GM12878 (cell line): ENCODE measurements at places on chromosomes 3 and 15. TPM values are rescaled to one million over a fixed set of nuclear protein-coding genes. Genes with fewer than 3 reads are reported as not detected.

- no peaks in the 10 kb centered on the region for H3K36me3 ChIP-seq
- H3K4me3 ChIP-seq, result no peak within 1 kb of the TSS
- H3K27me3 ChIP-seq, result no peaks in the 10 kb centered on the region
- DNase-seq, result no peak
These were observed at the start of gene LHFPL4 for GRCh38 chr3:9553021-9553947. LHFPL4 (minus strand) TSS chr3:9553822; CDS start chr3:9552679, 1,143 bp downstream.

DNA sequence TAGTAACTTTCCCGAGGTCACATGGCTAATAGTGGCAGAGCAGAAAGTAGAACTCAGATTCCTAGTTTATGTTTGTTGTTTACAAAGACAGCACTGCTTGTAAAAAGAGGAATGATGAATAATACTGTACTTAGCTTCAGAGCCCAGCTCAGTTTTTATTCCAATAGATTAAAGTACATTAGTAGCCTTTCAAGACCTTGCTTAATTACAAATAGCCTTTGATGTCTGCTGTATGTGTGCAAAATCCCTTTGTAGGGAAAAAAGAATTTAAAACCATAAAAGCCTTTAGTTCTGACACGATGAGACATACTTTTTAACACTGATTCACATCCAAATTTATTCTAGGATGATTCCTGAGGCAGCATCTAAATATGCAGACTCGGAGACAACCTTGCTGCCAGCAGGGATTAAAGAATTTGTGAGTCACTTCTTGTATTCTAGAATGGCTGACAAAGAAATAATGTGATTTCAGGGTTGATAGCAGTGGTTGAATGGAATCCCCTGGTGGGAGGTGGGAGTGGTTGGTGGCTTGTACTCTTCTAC, 324.2 kb upstream of the TGFBR2 start:
- H3K4me1 ChIP-seq, result no peaks in the 10 kb centered on the region
- H3K27ac ChIP-seq, result no peak overlapping the region
- H3K27me3 ChIP-seq, result no peaks in the 10 kb centered on the region
- H3K36me3 ChIP-seq, result no peaks in the 10 kb centered on the region

GRCh38 chr15:74682954-74683353, 12.9 kb downstream of the EDC3 start:
- H3K27ac ChIP-seq, result no peak overlapping the region
- H3K4me1 ChIP-seq, result no peaks in the 10 kb centered on the region
- no peak for DNase-seq
- no peak overlapping the region for H3K4me3 ChIP-seq
- peaks cover 3% of the 10 kb centered on the region; the same call in 1 of the 2 replicates for H3K36me3 ChIP-seq

GRCh38 chr3:38124324-38125122, 12.4 kb downstream of the ACAA1 start:
- H3K27me3 ChIP-seq, result no peaks in the 10 kb centered on the region
- no peak for DNase-seq
- peaks cover 38% of the 10 kb centered on the region for H3K36me3 ChIP-seq
- no peaks in the 10 kb centered on the region for H3K4me1 ChIP-seq

GRCh38 chr15:39219608-39220007, 361.3 kb upstream of the THBS1 start:
- DNase-seq, result no peak
- H3K4me1 ChIP-seq, result no peaks in the 10 kb centered on the region
- no peak overlapping the region for H3K27ac ChIP-seq
- H3K36me3 ChIP-seq, result no peaks in the 10 kb centered on the region

DNA sequence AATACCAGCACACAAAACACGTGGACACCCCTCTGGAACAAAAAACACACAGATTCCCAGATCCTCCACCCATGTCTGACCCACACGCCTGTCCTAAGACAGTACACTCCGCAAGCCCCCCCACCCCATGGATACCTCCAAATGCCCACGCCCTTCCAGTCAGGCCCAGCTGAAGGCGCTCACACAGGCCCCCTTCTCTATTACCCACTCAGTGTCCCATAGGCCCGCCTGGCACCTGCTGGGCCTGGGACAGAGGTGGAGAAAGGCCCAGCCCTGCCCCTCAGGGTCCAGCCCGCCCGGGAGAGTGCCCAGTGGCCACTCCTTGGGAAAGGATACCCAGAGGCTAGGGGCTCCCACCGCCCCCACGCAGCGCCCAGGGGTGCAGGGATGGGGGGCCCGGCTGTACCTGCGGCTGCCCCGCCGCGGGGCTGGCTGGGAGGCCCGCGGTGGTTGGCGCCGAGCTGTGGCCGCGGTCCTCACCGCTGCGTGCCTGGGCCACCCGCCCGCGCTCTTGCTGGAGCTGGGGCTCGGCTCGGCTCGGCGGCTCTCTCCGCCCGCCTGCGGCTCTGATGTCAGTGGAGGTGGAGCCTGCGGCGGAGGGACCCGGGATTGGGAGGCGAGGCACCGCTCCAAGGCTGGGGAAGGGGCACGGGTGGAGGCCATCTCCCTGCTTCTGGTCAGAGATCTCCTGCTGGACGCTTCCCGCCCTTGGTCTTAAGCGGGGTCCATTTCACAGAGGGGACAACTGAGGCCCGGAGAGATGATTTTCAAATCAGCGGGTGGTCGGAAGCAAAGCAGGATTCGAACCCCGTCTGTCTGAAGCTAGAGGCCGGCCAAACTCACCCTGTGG, at the start of gene CAMK1:
Gene CAMK1 (minus strand): TSS at position 522 of the 850 bp plus-strand sequence. CDS start 2,198 bp downstream, outside the sequence.
- peaks cover 2% of the 10 kb centered on the region for H3K27me3 ChIP-seq
- H3K4me3 ChIP-seq, result peak within 1 kb of the TSS; percentile 1; the same call in 1 of the 2 replicates
- H3K27ac ChIP-seq, result no peak within 1 kb of the TSS
- no peaks in the 10 kb centered on the region for H3K36me3 ChIP-seq
- no peak for DNase-seq
- no peaks in the 10 kb centered on the region; the same call in 1 of the 2 replicates for H3K4me1 ChIP-seq

DNA sequence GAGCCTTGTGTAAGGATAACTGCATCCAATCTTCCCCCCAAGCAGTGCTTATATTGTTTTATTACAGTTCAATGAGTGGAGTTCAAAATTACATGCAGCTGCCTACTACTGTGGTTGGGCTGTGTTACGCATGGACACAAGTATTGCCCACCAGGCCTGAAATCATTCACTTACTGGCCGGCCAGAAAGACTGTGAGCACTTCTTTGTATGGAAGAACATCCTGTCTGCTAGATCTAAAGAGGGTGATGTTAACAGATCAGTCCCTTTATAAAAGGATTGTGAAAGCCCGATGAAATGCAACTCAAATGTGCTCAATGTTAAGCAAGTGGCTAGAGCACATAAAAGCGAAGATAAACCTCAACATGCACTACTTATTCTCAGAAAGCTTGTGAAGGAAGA, 132.5 kb downstream of the FOXP1 start:
- H3K27me3 ChIP-seq, result no peaks in the 10 kb centered on the region; the same call in none of the 2 replicates
- no peaks in the 10 kb centered on the region for H3K4me1 ChIP-seq
- no peak overlapping the region for H3K27ac ChIP-seq
- H3K4me3 ChIP-seq, result no peak overlapping the region

DNA sequence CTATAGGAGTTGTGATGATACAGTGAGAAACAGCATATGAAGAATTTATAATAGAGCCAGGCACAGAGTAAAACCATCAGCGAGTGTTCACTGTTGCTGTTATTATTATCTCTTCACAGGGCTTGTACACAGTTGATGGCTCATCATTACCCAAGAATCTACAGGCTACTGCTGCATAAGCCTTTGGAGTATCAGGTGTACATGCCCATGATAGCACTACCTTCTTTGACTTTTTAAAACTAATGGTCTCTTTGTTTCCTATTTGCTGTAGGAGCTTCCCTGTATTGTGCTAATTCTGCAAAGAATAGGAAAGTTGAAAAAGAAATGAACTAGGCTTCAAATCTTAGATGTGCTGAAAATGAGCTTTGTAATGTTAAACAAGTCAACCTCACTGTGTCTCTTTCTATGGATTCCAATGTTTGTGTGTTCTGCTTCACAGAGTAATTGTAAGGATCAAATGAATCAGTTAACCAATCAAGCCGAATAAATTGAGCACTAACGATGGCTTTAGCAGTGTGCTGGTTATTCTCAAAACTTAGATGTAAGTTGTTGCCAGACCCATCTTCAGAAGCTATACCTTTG, 138.8 kb downstream of the TUSC7 start:
- no peaks in the 10 kb centered on the region for H3K4me1 ChIP-seq
- no peak overlapping the region for H3K4me3 ChIP-seq
- H3K27ac ChIP-seq, result no peak overlapping the region
- H3K36me3 ChIP-seq, result no peaks in the 10 kb centered on the region
- peaks cover 1% of the 10 kb centered on the region; the same call in 1 of the 2 replicates for H3K27me3 ChIP-seq
- no peak for DNase-seq

- no peaks in the 10 kb centered on the region for H3K36me3 ChIP-seq
- no peak for DNase-seq
- H3K27me3 ChIP-seq, result no peaks in the 10 kb centered on the region
- no peak overlapping the region for H3K4me3 ChIP-seq
- no peaks in the 10 kb centered on the region; the same call in 1 of the 2 replicates for H3K4me1 ChIP-seq
These were observed 16.4 kb downstream of the PIK3CB start for GRCh38 chr3:138818185-138818860.

The FOXL2NB gene
- total RNA-seq, result 0.05 TPM in 1 of 2 replicates, not detected in the other

The FSTL1 gene
- 1.0 and 1.7 TPM in 2 replicates for total RNA-seq

The HRG gene
- total RNA-seq, result 0.13 and 0.21 TPM in 2 replicates

The FAM107A gene
- total RNA-seq, result not detected in 2 replicates

The ATP10A gene
- 1.1 and 1.5 TPM in 2 replicates for total RNA-seq
